Endodermal cell (in vitro differentiated cells): ENCODE measurements at places on chromosomes 3 and 15.

GRCh38 chr3:59935025-59935424 is 885.2 kb upstream of the CFAP20DC start:
- H3K4me1 ChIP-seq: peaks cover 7% of the 10 kb centered on the region
- no peak overlapping the region for H3K4me3 ChIP-seq
- H3K36me3 ChIP-seq: no peaks in the 10 kb centered on the region
- DNase-seq: no peak
- no peaks in the 10 kb centered on the region for H3K27me3 ChIP-seq

DNA sequence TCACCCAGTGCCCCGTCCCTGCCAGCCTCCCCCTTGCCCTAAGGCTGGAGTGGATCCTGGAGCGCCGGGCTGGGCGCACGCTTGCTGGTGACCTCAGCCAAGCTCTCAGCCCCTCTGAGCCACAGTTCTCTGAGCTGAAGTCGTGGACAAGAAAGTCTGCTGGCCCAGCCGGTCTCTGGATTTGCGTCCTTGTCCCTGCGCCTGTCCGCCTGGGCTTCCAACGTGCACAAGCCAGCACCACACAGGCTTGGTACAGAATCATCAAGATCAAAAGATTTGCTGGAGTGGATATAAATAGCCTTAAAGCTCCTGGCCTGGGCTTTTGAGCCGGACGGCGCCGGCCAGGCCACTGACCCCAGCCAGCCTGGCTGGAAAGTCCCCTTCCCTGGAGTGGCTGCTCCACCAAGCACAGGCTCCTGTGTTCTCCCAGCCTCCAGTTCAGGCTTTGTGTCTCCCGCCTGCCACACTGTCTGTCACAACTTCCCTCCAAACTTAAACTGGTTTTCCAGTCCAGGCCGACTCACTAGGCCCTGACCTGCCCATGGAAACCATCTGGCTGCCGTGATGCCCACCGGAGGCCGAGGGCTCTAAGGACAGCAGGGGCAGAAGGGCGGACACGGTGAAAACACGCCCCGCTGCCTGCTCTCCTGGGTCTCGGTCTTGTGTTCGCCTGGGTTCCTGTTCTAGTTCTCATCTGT is 156.2 kb downstream of the NUP210 start:
- no peak overlapping the region for H3K4me3 ChIP-seq
- peak overlapping the region; percentile 10 for H3K27ac ChIP-seq
- no peak for DNase-seq
- no peaks in the 10 kb centered on the region for H3K27me3 ChIP-seq
- H3K36me3 ChIP-seq: no peaks in the 10 kb centered on the region
- no peaks in the 10 kb centered on the region for H3K4me1 ChIP-seq

- H3K36me3 ChIP-seq: no peaks in the 10 kb centered on the region
- H3K4me3 ChIP-seq: peak overlapping the region; percentile 82
- H3K27me3 ChIP-seq: no peaks in the 10 kb centered on the region
- DNase-seq: no peak
- H3K27ac ChIP-seq: no peak overlapping the region
- H3K4me1 ChIP-seq: no peaks in the 10 kb centered on the region
These were observed 777 bp downstream of the CIB1 start for GRCh38 chr15:90232941-90233386.

DNA sequence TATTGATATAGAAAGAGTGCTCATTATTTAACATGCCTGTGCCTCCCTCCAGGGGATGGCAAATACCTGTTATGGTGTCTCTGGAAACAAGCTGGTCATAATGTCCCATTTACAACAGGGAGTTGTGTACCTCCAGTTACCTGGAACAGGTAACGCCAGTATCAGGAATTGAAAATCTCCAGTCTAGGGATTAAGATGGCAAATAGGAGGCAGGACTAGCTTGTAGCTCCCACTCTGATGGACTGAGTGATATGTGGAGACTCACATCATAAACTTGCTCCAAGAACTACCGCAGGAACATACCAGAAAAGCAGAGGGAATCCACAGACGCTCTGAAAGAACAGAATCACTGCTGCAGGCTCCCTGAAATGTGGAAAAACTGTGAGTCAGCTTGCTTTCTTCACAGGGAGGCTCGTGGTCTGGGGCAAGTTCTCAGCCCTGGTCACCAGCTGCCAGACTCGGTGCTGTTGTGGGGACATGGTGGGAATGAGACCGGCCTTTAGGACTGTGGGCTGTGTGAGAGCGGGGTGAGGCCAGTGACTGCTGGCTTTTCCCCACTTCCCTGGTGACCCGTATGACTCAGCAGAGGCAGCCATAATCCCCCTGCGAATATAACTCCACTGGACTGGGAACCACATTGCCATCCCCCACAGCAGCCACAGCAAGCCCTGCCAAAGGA is 97.4 kb downstream of the KCNAB1 start:
- H3K36me3 ChIP-seq: no peaks in the 10 kb centered on the region
- DNase-seq: peak; percentile 57
- H3K4me3 ChIP-seq: no peak overlapping the region

GRCh38 chr3:32835961-32836360 is 18.2 kb downstream of the TRIM71 start:
- peak; percentile 81 for DNase-seq
- no peak overlapping the region for H3K4me3 ChIP-seq
- no peaks in the 10 kb centered on the region for H3K27me3 ChIP-seq
- no peak overlapping the region for H3K27ac ChIP-seq
- H3K36me3 ChIP-seq: peaks cover 7% of the 10 kb centered on the region
- H3K4me1 ChIP-seq: peaks cover 28% of the 10 kb centered on the region

GRCh38 chr3:63662500-63662899 is 10.0 kb downstream of the SNTN start:
- no peak overlapping the region for H3K4me3 ChIP-seq
- H3K4me1 ChIP-seq: no peaks in the 10 kb centered on the region
- H3K27me3 ChIP-seq: no peaks in the 10 kb centered on the region
- DNase-seq: peak; percentile 66

GRCh38 chr3:30439451-30440053 is 166.8 kb upstream of the TGFBR2 start:
- H3K4me3 ChIP-seq: no peak overlapping the region
- H3K27me3 ChIP-seq: no peaks in the 10 kb centered on the region
- H3K36me3 ChIP-seq: no peaks in the 10 kb centered on the region
- DNase-seq: no peak
- no peak overlapping the region for H3K27ac ChIP-seq
- peaks cover 28% of the 10 kb centered on the region for H3K4me1 ChIP-seq

- no peaks in the 10 kb centered on the region for H3K27me3 ChIP-seq
- DNase-seq: no peak
- no peak overlapping the region for H3K4me3 ChIP-seq
These were observed 292.0 kb downstream of the NFKBIZ start for GRCh38 chr3:102141096-102141927.

- DNase-seq: no peak
- no peaks in the 10 kb centered on the region for H3K36me3 ChIP-seq
- no peak overlapping the region for H3K27ac ChIP-seq
- H3K4me1 ChIP-seq: peaks cover 5% of the 10 kb centered on the region
- no peaks in the 10 kb centered on the region for H3K27me3 ChIP-seq
These were observed 36.1 kb downstream of the LIPC start for GRCh38 chr15:58467722-58468423.

DNA sequence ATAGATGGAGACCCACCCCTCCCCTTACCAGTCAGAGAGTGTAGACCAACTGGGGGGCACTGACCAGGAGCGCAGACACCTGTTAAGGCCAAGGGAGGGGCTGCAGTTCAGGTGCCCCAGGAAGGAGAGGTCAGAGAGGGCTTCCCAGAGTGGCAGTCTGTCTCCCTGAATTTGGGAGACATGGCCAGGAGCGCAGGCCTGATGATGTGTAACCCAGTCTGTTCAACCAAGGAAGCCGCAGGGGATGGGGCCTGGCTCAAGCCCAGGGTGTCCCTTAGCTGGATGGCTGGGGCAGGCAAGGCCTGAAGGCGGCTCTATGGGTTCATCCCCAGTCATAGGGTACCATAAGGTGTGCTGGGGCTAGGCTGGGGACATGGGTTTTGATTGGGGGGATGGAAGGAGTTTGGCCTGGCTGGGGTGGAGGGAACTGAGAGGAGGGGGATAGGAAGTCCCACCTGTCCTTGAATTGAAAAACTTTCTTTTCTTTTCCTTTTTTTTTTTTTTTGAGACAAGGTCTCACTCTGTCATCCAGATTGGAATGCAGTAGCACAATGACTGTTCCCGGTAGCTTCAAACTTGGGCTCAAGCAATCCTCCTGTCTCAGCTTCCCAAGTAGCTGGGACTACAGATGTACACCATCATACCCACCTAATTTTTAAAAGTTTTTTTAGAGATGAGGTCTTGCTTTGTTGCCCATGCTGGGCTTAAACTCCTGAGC is 75.7 kb downstream of the SMAD6 start:
- no peak for DNase-seq
- H3K27ac ChIP-seq: no peak overlapping the region
- peaks cover 59% of the 10 kb centered on the region for H3K36me3 ChIP-seq
- H3K27me3 ChIP-seq: no peaks in the 10 kb centered on the region
- peaks cover 20% of the 10 kb centered on the region for H3K4me1 ChIP-seq

DNA sequence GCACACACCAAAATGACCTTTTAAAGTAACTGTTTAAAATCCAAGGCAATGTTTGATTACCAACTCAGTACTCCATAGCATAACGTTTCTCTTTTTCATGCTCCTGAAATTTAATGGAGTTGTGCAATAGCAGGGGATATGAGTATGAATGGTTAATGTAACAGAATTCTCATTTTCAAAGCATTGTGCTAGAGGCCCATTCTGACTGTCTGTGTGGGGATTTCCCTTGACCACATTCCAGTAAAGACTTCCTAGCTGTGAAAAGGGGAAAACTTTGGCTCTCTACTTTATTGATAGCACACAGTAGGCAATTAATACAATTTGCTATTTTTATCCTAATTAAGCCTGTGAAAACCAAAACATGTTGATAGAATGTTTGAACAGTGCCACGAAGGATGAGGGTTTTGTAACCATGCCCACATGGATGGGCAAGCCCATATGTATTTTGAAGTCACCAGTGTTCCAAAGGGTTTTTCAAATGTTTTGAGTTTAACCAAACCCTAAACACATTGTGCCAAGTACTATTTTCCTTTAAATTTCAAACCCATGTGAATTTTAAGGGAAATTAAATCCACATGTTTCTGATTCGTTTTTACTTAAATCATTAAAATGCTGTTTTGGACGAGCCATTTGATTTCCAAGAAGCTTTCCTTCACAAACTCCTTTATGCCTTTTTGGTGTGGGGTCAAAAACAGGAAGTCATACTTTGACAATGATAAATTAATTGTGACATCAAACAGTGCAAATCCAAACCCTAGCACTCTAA is 261.2 kb downstream of the SHOX2 start:
- no peaks in the 10 kb centered on the region for H3K27me3 ChIP-seq
- no peaks in the 10 kb centered on the region for H3K4me1 ChIP-seq
- no peak overlapping the region for H3K4me3 ChIP-seq

GRCh38 chr3:156601497-156601896 is 46.6 kb upstream of the SSR3 start:
- peaks cover 5% of the 10 kb centered on the region for H3K4me1 ChIP-seq
- no peaks in the 10 kb centered on the region for H3K27me3 ChIP-seq
- no peaks in the 10 kb centered on the region for H3K36me3 ChIP-seq
- H3K27ac ChIP-seq: no peak overlapping the region
- no peak for DNase-seq

DNA sequence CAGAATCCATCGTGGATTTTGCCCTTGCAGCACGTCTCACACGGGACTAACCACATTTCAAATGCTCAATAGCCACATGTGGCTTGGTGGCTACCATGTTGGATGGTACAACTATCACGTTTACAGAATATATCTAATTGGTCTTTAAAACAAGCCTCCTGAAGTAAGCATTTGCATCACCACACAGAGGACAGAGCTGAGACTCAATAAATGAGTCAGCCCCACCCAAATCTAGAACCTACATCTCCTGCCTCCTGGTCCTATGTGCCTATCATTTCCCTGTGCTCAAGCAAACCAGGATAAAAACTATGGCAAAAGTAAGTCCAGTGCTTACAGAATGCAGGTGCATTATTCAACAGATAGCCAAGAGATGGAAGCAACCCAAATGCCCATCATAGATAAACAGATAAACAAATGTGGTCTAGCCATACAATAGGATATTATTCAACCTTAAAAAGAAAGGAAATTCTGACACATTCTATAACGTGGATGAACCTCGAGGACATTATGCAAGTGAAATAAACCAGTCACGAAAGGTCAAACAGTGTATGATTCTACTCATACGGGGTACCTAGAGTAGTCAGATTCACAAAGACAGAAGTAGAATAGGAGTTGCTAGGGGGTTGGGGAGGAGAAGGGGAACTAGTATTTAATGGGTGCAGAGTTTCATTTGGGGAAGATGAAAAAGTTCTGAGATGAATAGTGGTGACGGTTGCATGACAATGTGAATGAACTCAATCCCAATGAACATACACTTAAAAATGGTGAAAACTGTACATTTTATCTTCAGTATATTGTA is 43.9 kb downstream of the SRGAP3 start:
- no peak overlapping the region for H3K4me3 ChIP-seq
- no peaks in the 10 kb centered on the region for H3K27me3 ChIP-seq
- no peaks in the 10 kb centered on the region for H3K36me3 ChIP-seq

- H3K36me3 ChIP-seq: no peaks in the 10 kb centered on the region
- H3K27me3 ChIP-seq: no peaks in the 10 kb centered on the region
- DNase-seq: no peak
- no peak overlapping the region for H3K4me3 ChIP-seq
These were observed 78.7 kb upstream of the ATP2B2 start for GRCh38 chr3:10583798-10584708.

DNA sequence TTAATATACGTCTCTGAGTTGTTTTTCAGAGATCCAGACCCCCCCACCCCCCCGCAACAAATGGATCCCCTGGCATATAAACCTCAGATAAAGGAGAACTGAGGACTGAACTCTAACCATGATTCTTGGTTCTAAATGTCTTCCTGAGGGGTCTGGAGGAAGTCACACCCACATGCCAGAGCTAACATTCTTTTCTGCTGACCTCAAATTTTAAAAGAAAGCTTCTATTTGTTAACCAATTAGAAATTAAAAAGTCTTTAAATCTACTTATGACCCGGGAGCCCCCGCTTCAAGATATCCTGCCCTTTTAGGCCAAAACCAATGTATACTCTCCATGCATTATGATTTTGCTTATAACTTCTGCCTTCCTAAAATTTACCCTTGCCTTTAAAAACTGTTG is 188.3 kb downstream of the ECT2 start:
- no peak for DNase-seq
- no peak overlapping the region for H3K4me3 ChIP-seq
- H3K27ac ChIP-seq: no peak overlapping the region
- no peaks in the 10 kb centered on the region for H3K4me1 ChIP-seq
- H3K36me3 ChIP-seq: no peaks in the 10 kb centered on the region
- no peaks in the 10 kb centered on the region for H3K27me3 ChIP-seq
